ENCODE measurements at places on chromosomes 3 and 15.

DNA sequence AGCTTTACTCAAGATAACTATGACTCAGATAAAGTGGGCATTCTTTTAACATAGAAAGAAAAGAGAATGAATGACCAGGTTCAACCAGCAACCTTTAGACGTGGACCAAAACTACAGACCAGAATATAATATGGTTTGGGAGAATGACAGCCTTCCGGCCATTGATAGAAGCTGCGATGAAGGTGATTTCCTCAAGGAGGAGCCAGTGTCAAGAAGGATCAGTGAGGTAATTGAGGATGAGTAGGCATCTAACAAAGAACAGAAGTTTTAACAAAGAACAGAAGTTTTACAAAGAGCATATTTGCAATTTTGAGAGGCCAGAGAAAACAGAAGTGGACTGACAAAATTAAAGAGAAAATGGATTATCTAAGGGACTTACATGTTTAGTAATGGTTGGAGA lies 289.0 kb upstream of the AGTR1 start:
- DNase-seq: no peak

GRCh38 chr3:44835684-44836083 lies 26.0 kb upstream of the TMEM42 start:
- no peak for DNase-seq

GRCh38 chr15:62241135-62241770 lies 76.2 kb upstream of the C2CD4B start:
- no peak for DNase-seq

DNA sequence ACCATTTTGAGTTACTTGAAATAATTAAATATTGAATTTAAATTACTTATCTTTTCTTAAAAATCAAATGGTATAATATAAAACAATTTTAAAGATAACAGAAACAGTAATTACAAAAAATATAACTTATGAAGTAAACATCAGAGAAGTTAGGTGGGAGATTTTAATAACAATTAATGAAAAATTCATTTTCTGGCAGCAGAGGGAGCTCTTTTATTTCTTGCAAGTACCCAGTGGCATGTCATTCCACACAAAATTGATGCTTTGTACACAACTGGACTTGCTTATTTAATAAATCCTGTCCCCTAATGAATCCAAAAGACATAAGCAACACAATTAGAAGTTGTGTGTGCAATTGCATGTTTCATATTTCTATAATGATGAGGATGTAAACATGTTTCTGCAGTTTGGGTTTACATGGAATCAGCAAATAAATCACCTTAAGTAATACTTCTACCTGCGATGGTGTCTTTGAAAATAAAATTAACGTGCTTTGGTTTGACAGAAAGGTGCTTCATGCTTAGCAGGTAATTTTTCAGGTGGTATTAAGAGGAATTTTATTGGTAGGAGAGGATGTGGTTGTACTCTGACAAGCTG lies 861.3 kb downstream of the ZPLD1 start:
- no peak for DNase-seq

- no peak for DNase-seq
Measured at GRCh38 chr3:43023746-43024145, 44.6 kb downstream of the GASK1A start.

- no peak for DNase-seq
Measured at GRCh38 chr3:120443626-120444123, 7.1 kb downstream of the FSTL1 start.

- no peak for DNase-seq
Measured at GRCh38 chr3:79367803-79368202, 400.0 kb downstream of the ROBO1 start.

DNA sequence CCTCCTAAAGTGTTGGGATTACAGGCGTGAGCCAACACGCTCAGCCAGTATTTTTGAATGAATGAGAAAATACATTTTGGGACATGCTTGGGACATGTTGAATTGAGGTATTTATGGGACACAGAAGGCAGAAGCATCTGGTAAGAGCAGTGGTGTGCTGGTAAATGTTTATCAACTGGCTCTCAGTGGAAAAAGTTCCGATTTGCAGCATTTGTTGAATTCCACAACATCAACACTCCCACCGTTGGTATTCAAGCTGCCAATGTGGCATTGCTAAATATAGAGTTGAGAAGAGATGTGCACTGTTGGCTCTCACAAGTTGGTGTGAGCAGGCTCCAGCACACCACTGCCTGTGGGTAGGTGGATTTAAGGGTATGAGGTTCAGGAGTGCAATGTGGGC lies 35.8 kb upstream of the LRRFIP2 start:
- DNase-seq: no peak

- no peak for DNase-seq
Measured at GRCh38 chr3:71066849-71067261, 516.7 kb downstream of the FOXP1 start.

- DNase-seq: no peak
Measured at GRCh38 chr3:42106646-42107045, 15.5 kb downstream of the TRAK1 start.

GRCh38 chr3:21436835-21437234 lies 314.2 kb downstream of the ZNF385D start:
- DNase-seq: no peak

DNA sequence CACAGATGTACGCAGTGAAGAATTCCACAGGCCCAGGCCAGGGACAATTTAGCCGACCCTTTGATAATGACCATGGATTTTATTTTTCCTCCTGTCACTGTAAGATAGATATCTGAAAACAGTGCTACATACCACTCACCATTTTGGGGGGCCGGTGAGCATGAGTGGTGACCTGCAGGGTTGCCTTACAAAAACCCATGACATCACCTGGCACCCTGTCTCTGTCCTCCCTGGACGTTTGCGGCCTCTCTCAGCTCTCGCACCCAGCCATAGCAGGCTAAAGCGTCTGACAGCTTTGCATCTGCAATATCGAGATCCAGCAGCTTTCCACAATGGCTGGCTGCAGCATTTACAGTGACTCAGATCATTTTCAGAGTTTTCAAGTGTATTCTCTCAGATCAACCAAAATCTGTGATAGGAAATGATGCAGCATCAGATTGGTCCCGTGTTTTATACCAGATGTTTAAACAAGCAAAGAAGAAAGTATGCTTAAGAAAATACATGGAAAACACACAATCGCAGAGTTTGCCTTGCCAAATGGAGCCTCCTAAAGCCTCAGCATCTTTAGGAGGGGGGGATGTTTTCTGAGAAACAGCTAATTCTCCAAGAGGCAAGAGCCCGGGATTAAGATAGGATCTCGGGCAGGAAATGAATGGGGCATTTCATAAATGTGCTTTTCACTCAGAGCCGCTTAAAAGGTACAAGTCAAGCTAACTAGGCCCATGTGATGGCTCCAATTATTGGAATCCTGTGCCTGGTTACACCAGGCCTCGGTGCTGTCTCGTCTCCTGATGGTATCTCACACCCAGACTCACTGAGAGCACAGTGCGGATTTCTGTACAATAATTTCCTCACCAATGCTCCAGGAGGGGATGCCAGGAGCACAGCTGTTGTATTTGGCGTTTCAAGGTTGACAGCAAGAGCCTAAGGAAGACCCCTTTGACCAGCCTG lies 257.3 kb downstream of the XXYLT1 start:
- no peak for DNase-seq

DNA sequence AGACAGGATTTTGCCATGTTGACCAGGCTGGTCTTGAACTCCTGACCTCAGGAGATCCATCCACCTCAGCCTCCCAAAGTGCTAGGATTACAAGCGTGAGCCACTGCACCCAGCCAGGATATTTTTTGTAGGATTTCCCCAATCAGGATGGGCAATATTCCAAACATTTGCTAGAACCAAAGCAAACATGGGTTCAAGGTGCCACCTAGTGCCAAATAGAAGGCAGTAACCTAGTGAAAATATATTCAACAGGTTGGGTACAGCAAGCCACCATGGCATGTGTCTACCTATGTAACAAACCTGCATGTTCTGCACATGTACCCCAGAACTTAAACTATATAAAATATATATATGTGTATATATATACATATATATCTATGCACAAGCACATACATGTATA lies 185.9 kb upstream of the CADM2 start:
- no peak for DNase-seq

GRCh38 chr15:101191242-101191641 lies 60.6 kb downstream of the CHSY1 start:
- DNase-seq: no peak

GRCh38 chr3:151562891-151563290 lies 102.0 kb upstream of the IGSF10 start:
- no peak for DNase-seq

DNA sequence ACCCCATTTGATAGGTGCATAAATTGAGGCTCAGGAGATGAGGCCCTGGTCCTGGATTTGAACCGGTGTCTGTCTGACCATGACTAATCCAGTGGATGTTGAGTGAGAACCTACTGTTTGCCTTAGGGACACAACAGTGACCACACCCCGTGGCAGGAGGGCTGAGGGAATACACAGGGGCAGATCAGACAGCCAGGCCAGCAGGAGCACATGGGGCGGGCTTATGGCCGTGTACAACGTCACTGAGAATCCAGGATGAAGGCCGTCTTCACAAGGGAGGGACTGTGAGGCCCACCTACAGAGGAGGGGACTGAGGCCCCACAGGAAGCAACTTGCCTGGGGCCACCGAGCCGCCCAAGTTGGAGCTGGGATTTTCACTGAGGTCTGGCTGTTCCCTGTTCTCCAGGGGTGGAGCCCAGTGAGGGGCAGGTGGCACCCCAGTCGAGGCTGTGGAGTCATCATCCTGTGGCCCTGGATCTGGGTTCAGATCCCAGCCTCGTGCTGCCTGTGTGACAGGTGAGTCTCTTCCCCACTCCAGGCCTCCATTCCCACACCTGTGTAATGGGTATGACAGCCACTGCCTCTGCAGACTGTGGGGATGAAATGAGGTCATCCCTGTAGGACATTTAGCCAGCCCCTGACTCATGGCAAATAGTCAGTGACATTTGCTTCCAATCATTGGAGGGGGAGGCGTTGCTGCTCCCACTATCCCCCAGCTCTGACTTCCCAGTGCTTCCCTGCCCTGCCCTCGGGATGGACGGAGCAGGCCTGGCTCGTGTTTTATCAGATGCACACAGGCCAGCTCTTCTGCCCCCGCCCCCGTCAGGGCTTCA lies 6.3 kb upstream of the PLXND1 start:
- DNase-seq: no peak

- no peak for DNase-seq
Measured at GRCh38 chr3:124156866-124157712, 165.2 kb upstream of the ROPN1 start.

- DNase-seq: no peak
Measured at GRCh38 chr3:8520816-8521403, 19.3 kb downstream of the LMCD1 start.

Data from CMK (cell line).